Vagina (tissue), 2 donors: ENCODE measurements at places on chromosomes 12 and 14. TPM values are rescaled to one million over a fixed set of nuclear protein-coding genes. Genes with fewer than 3 reads are reported as not detected.

GRCh38 chr14:69692594-69692993 lies 74.3 kb upstream of the SRSF5 start:
- peak overlapping the region; percentile 49 for H3K27ac ChIP-seq
- H3K36me3 ChIP-seq = no peaks in the 10 kb centered on the region
- H3K4me3 ChIP-seq = no peak overlapping the region
- peaks cover 57% of the 10 kb centered on the region for H3K4me1 ChIP-seq

DNA sequence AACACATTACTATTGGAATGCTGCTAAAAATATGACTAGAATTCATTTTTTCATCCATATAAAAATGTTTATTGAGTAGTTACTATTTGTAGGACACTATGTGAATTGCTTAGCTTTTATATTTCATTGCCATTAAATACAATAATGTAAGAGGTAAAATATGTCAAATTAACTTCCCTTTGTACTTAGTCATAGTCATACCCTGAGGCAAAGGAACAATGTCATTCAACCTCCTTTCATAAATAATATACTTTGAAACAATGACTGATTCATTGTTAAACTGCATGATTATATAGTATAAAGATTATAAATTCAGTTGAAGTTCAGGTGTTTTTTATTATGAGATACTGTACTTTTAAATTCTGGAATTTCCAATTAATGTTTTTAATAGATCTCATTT lies 105.2 kb downstream of the GARIN6 start:
- DNase-seq = no peak
- no peak overlapping the region for H3K4me3 ChIP-seq
- H3K27ac ChIP-seq = no peak overlapping the region
- H3K4me1 ChIP-seq = no peaks in the 10 kb centered on the region

- no peak overlapping the region for H3K27ac ChIP-seq
- H3K4me1 ChIP-seq = no peaks in the 10 kb centered on the region
- DNase-seq = no peak
- H3K27me3 ChIP-seq = no peaks in the 10 kb centered on the region
- no peak overlapping the region for H3K4me3 ChIP-seq
Observed at GRCh38 chr12:98955284-98955683, 310.2 kb downstream of the APAF1 start.

DNA sequence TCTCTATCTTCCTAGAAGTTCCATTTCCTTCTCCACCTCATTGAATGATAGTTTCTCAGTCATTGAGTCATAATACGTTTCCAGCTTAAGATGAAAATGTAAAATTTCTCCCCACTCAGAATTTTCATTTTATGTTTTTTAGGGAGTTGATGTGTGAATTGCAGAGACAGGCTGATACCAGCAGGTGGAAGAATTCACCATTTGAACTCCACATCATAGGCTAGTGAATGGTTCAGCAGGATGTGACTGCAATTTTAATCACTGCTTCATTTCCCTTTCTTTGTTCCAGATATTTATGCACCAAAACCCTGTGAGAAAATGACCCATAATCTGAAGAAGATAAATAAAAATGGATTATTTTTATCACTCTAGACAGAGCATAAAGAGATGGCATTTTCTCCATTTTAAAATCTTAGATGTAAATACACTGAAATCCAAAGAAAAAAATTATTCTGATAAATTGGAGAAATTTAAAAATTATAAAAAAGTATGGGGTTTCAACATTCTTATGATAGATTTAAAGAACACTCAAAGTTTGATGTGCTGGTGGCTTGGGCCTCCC lies 10.6 kb upstream of the PYGL start:
- H3K4me1 ChIP-seq = peaks cover 11% of the 10 kb centered on the region
- H3K27ac ChIP-seq = peak overlapping the region; percentile 42
- DNase-seq = no peak
- H3K27me3 ChIP-seq = no peaks in the 10 kb centered on the region

Gene PTPRO
- total RNA-seq = 0.49 TPM

- no peak for DNase-seq
- H3K36me3 ChIP-seq = no peaks in the 10 kb centered on the region
- peaks cover 25% of the 10 kb centered on the region for H3K4me1 ChIP-seq
- no peak overlapping the region for H3K4me3 ChIP-seq
- H3K27ac ChIP-seq = no peak overlapping the region
Observed at GRCh38 chr12:1498199-1498740, 96.1 kb downstream of the FBXL14 start.

- no peaks in the 10 kb centered on the region for H3K36me3 ChIP-seq
- H3K27me3 ChIP-seq = no peaks in the 10 kb centered on the region
- no peak overlapping the region for H3K4me3 ChIP-seq
- no peak overlapping the region for H3K27ac ChIP-seq
Observed at GRCh38 chr12:75739912-75740311, 228.5 kb upstream of the KRR1 start.

GRCh38 chr12:57518176-57518919 lies 2.0 kb downstream of the DDIT3 start:
- peaks cover 49% of the 10 kb centered on the region for H3K4me1 ChIP-seq
- peak overlapping the region; percentile 82 for H3K4me3 ChIP-seq
- no peak for DNase-seq
- H3K27me3 ChIP-seq = no peaks in the 10 kb centered on the region
- H3K36me3 ChIP-seq = no peaks in the 10 kb centered on the region

- no peak for DNase-seq
- H3K4me1 ChIP-seq = peaks cover 19% of the 10 kb centered on the region
- H3K27ac ChIP-seq = no peak overlapping the region
- H3K4me3 ChIP-seq = no peak overlapping the region
Observed at GRCh38 chr12:116314477-116314876, 37.0 kb upstream of the MED13L start.

DNA sequence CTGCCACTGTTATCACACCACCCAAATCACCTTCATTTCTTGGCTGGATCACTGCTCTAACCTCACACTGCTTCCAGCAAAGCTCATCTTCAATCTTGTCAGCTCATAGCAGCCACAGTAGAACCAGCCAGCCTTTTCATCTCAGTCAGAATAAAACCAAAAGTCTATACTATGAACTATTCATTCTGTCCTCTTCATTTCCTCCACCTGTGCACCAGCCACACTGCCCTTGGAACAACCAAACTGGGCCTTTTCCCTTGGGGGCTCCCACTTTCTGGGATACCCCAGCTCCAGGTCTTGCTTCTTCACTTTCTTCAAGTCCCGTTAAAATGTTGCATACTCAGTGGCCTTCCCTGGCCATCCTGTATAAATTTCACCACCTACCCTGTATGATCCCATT lies 234.4 kb upstream of the DAAM1 start:
- H3K36me3 ChIP-seq = no peaks in the 10 kb centered on the region
- peaks cover 5% of the 10 kb centered on the region for H3K4me1 ChIP-seq
- H3K4me3 ChIP-seq = no peak overlapping the region

DNA sequence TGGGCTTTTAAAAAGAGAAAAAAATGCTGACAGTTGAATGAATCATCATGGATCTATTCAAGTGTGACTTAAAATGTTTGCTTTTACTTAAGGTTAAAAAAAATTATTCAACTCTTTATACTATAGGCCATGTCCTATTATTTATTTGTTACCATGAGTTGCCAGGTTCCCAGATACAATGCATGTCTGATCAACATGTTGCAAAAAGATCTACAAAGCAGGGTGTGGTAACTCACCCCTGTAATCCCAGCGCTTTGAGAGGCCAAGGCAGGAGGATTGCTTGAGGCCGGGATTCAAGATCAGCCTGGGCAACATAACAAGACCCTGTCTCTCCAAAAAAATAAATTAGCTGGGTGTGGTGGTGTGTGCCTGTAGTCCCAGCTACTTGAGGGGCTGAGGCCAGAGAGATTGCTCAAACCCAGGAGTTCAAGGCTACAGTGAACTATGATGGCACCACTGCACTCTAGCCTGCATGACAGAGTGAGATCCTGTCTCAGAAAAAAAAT lies 460.8 kb downstream of the BCAT1 start:
- H3K36me3 ChIP-seq = no peaks in the 10 kb centered on the region
- H3K27me3 ChIP-seq = no peaks in the 10 kb centered on the region
- peaks cover 40% of the 10 kb centered on the region for H3K4me1 ChIP-seq
- no peak for DNase-seq

GRCh38 chr12:30953257-30953656 lies 26.7 kb downstream of the TSPAN11 start:
- H3K36me3 ChIP-seq = no peaks in the 10 kb centered on the region
- H3K4me3 ChIP-seq = no peak overlapping the region
- no peaks in the 10 kb centered on the region for H3K27me3 ChIP-seq
- no peak overlapping the region for H3K27ac ChIP-seq
- DNase-seq = no peak

Gene ANKRD52
- total RNA-seq = 22.6 TPM

DNA sequence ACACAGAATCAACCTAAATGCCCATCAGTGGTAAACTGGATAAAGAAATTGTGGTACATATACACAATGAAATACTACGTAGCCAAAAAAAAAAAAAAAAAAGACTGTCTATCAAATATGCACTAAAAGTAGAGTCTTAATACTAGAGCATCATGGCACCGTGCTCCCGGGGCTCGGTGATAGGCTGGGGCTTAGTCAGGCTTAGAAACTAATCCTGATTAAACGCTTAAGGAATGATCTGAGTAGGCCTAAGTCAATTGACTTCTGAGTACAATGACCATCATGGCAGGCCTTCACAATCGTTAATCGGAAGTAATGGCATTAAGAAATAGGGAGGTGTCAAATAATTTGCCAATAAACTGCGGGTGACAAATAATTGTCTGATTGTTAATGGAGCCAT lies 9.7 kb downstream of the PLBD1 start:
- H3K27me3 ChIP-seq = no peaks in the 10 kb centered on the region
- H3K4me1 ChIP-seq = peaks cover 12% of the 10 kb centered on the region
- DNase-seq = no peak

Gene RAD9B
- total RNA-seq = not detected

GRCh38 chr12:116381744-116382685 lies 104.5 kb upstream of the MED13L start:
- no peak overlapping the region for H3K4me3 ChIP-seq
- peak overlapping the region; percentile 63 for H3K27ac ChIP-seq
- no peaks in the 10 kb centered on the region for H3K36me3 ChIP-seq
- peaks cover 41% of the 10 kb centered on the region for H3K4me1 ChIP-seq
- DNase-seq = no peak
- H3K27me3 ChIP-seq = no peaks in the 10 kb centered on the region

GRCh38 chr12:110248096-110248447 lies 33.0 kb upstream of the ATP2A2 start:
- H3K4me1 ChIP-seq = peaks cover 58% of the 10 kb centered on the region
- H3K27me3 ChIP-seq = no peaks in the 10 kb centered on the region
- no peaks in the 10 kb centered on the region for H3K36me3 ChIP-seq
- DNase-seq = no peak

GRCh38 chr14:74841230-74842207 lies 34.4 kb downstream of the PROX2 start:
- H3K4me3 ChIP-seq = no peak overlapping the region
- H3K36me3 ChIP-seq = peaks cover 5% of the 10 kb centered on the region
- no peak for DNase-seq
- no peaks in the 10 kb centered on the region for H3K27me3 ChIP-seq
- peaks cover 17% of the 10 kb centered on the region for H3K4me1 ChIP-seq

DNA sequence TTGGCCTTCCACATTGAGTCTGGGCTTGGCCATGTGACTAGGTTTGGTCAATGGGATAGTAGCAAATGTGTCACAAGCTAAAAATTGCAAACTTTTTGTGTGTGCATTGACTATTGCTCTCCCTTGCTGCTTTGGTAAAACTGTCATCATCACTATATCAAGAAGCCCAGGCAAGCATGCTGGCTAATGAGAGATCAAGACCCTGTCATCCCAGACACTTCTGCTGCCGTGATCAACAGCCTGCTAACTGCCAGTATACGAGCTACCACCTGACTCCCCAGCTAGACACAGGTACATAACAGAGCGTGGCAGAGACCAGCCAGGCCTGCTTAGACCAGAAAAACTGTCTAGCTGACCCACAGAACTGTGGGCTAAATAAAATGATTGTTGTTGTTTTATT lies 456.7 kb upstream of the DCN start:
- H3K4me3 ChIP-seq = no peak overlapping the region
- H3K27me3 ChIP-seq = no peaks in the 10 kb centered on the region
- DNase-seq = no peak
- H3K4me1 ChIP-seq = no peaks in the 10 kb centered on the region
- no peak overlapping the region for H3K27ac ChIP-seq

Gene TMEM106C
- total RNA-seq = 25.3 TPM

Gene MPHOSPH9
- 17.9 TPM for total RNA-seq

DNA sequence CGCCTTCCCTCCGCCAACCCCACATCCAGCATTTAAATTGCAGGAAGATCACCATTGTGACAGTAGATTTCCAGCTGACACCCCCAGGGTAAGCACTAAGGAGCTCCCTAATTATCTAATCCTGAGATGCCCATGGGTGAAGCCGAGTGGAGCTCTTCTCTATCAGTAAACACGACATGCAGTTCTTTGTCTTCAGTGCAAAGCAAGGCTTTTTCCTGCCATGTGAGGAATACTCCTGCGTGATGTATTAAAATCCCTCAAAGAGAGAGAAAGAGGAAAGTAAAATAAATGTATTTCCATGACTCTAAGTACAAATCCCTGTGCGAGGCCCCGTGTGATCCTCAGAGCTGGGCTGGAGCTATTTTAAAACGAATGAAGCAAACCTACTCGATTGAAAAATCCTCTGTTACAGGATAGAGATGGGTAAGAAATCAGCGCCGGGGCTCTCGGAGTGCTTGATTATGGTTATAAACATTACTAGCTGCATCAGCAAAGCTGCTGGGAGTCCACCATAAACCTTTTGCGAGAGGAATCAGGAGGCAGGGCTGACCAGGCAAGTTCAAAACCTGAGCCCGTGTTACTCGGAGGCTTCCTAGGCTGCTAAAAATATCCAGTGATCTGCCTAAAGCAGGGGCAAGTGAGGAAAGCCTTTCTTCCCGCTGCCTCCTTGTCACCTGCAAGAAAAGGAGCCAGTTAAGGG lies 61.5 kb downstream of the MAP1LC3B2 start:
- H3K4me1 ChIP-seq = no peaks in the 10 kb centered on the region
- no peak overlapping the region for H3K27ac ChIP-seq
- H3K36me3 ChIP-seq = no peaks in the 10 kb centered on the region
- DNase-seq = no peak

- H3K27me3 ChIP-seq = no peaks in the 10 kb centered on the region
- no peak within 1 kb of the TSS for H3K27ac ChIP-seq
- no peaks in the 10 kb centered on the region for H3K36me3 ChIP-seq
Observed at GRCh38 chr12:103586791-103587370, at the start of gene STAB2. STAB2 (plus strand) TSS chr12:103587273; CDS start chr12:103587477, 204 bp downstream.

DNA sequence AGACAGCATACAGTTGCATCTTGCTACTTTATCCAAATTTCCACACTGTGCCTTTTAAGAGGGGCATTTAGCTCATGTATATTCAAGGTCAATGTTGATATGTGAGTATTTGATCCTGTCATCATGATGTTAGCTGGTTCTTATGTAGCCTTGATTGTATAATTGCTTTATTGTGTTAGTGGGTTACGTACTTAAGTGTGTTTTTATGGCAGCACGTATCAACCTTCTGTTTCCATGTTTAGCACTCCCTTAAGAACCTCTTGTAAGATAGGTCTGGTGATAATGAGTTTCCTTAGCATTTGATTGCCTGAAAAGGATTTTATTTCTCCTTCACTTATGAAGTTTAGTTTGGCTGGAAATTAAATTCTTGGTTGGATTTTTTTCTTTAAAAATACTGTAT lies 445.2 kb downstream of the NAV3 start:
- H3K36me3 ChIP-seq = no peaks in the 10 kb centered on the region
- DNase-seq = no peak
- H3K4me1 ChIP-seq = no peaks in the 10 kb centered on the region
- no peak overlapping the region for H3K27ac ChIP-seq
- no peak overlapping the region for H3K4me3 ChIP-seq

Gene ANGEL1
- total RNA-seq = 13.0 TPM

Gene NUP107
- total RNA-seq = 42.5 TPM

- no peak overlapping the region for H3K4me3 ChIP-seq
- no peaks in the 10 kb centered on the region for H3K27me3 ChIP-seq
- no peaks in the 10 kb centered on the region for H3K36me3 ChIP-seq
- DNase-seq = no peak
- peaks cover 5% of the 10 kb centered on the region for H3K4me1 ChIP-seq
- peak overlapping the region; percentile 61 for H3K27ac ChIP-seq
Observed at GRCh38 chr14:31228533-31228932, 20.9 kb upstream of the HECTD1 start.
